GM20000 (cell line): ENCODE measurements at places on chromosomes 13 and 19.
A peak's percentile ranks its signal among the peaks of the same experiment; 100 is the strongest.

- no peak for DNase-seq
Measured at GRCh38 chr13:44350775-44351504, 22.7 kb upstream of the SERP2 start.

- DNase-seq: peak; percentile 57
Measured at GRCh38 chr13:48126944-48127830, 32.3 kb upstream of the MED4 start.

GRCh38 chr13:112804374-112804773 is 114.5 kb downstream of the ATP11A start:
- no peak for DNase-seq

DNA sequence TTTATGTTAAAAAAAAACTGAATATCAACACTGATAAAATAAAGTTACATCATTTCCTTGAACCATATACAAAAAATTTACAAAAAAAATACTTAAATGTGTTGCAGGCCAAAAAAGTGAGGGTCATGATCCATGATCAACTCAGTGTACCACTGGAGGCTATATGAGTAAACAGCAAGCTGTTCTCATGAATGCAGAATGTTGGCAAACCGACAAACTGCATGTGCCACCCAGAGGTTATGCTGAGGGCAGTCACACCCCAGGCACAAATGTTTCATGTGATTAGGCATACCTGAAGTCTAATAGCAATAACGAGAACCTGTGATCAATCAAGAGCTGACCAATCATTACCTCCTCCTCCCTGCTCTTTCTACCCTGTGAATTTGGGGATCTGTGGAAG is 91.9 kb downstream of the ZNF431 start:
- no peak for DNase-seq

GRCh38 chr13:27601803-27602202 is 18.5 kb downstream of the LNX2 start:
- DNase-seq: no peak

DNA sequence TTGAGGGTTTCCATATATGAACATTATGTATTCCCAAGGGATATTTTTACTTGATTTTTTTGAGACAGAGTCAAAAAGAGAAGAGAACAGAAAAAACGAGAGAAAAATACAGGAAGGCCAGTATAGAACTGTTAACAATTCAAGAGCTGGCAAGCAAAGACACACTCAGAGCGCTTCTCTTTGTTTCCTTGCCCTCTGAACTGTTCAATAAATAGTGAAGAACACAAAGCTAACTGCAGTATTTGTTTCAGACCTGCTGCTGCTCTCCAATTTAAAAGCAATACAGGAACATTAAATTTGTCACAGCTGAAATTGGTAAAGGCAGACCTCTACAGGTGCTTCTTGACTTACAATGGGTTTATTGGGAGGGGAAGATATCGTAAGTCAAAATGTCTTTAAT is 14.0 kb upstream of the NEK3 start:
- DNase-seq: no peak

- DNase-seq: no peak
Measured at GRCh38 chr19:56400485-56400884, 3.6 kb upstream of the ZNF583 start.

GRCh38 chr19:32459204-32459865 is 53.8 kb downstream of the DPY19L3 start:
- DNase-seq: no peak

DNA sequence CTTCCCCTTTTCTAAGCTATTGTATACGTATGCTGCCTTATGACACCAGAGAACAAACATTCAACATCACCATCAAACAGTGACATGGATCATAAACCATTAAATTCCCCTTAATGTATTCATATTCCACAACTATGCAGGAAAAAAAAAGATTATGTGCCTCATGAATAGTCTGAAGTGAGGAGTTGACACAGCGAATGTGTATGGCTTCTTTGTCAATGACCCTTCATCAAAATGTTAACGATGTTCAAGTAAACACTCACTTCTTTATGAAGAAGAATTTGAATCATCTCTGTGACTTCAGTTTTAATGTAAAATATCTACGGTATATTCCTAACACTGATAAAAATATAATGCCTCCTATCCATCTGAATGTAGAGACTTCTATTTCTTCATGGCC is 44.6 kb downstream of the SMAD9 start:
- DNase-seq: no peak

DNA sequence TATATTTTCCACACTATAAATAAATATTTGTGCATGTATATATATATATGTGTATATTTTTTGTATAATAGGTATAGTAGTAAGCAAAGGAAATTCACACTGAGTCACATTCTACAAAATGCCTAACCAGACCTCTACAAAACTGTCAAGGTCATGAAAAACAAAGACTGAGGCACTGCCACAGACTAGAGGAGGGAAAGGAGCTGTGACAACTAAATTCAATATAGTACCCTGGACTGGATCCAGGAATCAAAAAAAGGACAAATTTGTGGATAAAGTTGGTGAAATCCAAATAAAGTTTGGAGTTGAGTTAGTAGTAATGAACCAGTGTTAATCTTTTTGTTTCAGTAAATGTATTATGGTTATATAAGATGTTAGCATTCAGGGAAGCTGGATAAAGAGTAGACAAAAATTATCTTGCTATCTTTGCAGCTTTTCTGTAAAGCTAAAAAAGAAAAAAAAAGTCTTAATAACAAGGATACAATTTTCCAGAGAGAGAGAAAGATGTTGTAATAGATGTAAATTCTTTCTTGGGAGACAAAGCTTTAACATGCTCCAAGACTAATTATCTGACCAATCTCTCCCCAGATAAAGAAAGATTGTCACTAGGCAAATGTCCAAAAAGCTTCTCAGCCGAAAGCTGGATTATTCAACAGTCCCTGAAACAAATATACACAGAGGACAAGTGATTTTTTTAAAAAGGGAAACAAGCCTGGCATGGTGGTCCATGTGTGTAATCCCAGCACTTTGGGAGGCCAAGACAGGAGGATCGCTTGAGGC is 19.1 kb downstream of the SYDE1 start:
- DNase-seq: no peak

DNA sequence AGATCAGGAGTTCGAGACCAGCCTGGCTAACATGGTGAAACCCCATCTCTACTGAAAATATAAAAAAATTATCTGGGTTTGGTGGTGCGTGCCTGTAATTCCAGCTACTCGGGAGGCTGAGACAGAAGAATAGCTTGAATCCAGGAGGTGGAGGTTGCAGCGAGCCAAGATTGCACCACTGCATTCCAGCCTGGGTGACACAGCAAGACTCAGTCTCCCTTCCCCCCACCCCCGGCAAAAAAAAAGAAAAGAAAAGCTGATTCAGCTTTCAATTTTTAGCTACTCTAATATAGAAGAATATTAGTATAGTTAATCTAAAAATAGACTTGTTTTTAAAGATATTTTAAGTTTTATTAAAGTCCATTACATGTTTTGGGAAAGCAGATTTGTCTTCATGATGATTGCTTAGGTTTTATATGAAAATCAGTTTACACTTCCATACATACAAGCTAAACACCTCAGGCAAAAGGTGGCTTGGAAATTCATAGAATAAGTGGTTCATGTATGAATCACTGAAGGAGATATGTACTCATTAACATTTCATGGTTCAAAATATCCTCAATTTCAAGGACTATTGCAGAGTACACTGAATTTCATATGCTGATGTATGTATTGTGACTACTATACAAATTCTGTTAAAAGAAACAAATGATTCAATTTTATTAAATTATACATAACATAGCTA is 165.2 kb downstream of the TDRD3 start:
- DNase-seq: no peak

- no peak for DNase-seq
Measured at GRCh38 chr19:40303765-40304164, 18.6 kb upstream of the AKT2 start.

- DNase-seq: no peak
Measured at GRCh38 chr13:94121686-94122085, 357.8 kb downstream of the DCT start.

DNA sequence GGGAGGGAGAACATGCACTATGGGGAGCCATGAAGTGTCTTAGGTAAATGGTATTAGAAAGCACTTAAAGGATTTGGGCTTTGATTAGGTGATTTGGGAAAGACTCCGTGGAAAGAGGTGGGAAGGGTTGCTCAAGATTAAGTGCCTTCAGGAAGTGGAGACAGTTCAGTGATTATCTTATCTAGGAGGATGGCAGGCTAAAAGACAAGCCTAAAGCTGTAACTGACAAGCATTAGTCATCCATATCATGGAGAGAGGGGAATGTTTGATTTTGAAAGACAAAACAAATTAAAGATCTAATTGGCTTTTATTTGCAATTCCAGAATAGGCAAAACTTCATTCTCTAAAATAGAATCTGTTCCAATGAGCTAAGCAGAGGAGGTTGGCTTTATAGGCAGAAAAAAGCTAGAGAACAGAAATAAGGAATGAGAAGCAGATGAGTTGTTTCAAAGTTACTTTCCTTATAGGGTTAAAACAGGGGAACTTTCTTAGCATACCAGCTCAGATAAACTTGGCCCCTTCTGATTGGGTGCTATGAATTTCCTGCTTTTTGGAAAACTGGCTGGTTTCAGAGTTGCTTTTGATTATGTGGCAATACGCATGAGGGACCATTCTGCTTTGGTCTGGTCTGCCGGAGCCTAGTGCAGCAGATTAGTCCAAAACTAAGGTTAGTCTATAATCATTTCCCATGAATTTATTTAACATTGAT is 1.8 kb upstream of the DIAPH3 start:
- no peak for DNase-seq

DNA sequence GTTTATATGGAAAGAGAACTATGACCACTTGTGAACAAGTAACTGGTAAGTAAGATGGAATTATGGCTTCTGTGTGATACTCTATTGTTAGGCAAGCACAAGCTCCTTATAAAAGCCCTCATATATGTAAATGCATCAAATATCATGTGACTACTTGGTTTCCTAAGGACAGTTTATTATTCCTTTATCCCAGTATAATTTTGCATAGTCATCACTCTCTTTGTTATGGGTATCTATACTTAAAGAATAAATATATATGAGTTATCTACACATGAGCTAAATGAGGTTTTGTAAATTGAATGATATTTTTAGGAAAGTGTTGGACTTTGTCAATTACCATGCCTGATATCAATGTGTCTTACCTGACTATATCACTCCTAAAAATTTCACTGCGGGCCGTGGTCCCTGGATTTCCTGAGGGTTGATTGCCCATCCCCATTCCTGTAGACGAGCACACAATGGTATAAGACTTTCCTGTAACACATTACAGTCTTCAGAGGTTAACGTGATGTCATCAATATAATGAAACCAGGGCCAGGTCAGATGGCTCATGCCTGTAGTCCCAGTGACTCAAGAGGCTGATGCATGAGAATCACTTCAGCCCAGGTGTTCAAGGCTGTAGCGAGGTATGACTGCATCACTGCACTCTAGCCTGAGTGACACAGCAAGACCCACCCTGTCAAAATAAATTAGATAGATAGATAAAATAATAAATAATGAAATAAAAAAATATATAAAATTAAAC is 20.7 kb downstream of the ZNF844 start:
- DNase-seq: no peak

GRCh38 chr13:110636701-110637201 is 21.4 kb downstream of the NAXD start:
- no peak for DNase-seq

GRCh38 chr19:40625406-40626120 is 24.4 kb downstream of the LTBP4 start:
- DNase-seq: no peak

- DNase-seq: no peak
Measured at GRCh38 chr13:48630773-48631172, 23.0 kb upstream of the CYSLTR2 start.

DNA sequence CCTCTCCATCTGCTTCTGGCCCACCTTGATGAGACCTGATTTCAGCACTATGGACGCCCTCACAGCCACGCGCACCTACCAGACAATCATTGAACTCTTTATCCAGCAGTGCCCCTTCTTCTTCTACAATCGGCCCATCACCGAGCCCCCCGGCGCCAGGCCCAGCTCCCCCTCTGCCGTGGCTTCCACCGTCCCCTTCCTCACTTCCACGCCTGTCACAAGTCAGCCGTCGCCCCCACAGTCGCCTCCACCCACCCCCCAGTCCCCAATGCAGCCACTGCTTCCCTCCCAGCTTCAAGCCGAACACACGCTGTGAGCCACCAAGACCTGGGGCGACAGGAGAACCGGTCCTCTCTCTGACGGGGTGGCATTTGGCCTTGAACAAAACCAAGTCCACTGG is 19.3 kb upstream of the NPAS1 start:
- no peak for DNase-seq

- DNase-seq: peak; percentile 16
Measured at GRCh38 chr19:8373867-8374813, 10.2 kb downstream of the ANGPTL4 start.

- no peak for DNase-seq
Measured at GRCh38 chr19:2631213-2631821, 71.2 kb downstream of the GNG7 start.

GRCh38 chr13:50158385-50159165 is 143.3 kb downstream of the KCNRG start:
- no peak for DNase-seq

DNA sequence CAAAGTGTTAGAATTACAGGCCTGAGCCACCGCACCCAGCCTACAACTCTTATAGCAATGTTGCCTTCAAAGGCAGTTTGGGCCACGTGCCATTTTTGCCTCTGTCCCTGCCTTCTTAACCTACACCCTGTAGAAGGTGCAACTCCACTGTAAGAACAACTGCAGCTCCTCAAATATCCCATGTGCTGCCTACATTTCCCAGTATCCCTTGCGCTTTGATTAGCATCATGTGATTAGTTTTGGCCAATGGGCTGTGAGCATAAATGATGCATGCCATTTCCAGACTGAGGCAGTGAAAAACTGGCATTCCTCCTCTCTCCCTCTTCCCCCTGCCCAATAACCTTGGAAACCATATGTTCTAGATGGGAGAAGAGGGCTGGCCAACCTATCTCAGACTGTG is 75.2 kb upstream of the MRI1 start:
- peak; percentile 25 for DNase-seq

DNA sequence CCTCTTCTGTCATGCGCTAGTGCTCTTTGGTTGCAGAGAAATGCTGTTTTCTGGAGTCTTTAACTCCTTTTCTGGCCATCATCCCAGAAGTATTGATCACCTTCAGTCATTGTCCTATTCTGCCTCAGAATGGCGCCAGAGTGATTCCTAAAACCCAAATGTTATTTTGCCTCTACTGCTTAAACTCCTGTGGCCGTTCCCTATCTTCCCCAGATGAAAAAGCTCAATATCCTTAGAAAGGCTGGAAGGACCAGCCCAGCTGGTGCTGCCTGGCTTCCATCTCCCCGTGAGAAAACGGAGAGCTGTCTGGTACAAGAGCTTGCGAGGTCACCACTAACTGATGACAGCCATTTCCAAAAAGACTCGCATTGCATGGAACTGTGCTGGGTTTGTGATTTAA is 179.1 kb downstream of the RBM26 start:
- no peak for DNase-seq
